ENCODE measurements at places on chromosomes 16 and 17. TPM values are rescaled to one million over a fixed set of nuclear protein-coding genes. Genes with fewer than 3 reads are reported as not detected.

The CLEC3A gene
- not detected for total RNA-seq

The ZG16B gene
- total RNA-seq = 1.8 TPM

The ZNF821 gene
- 6.0 TPM for total RNA-seq

The HOXB3 gene
- not detected for total RNA-seq
